CD4-positive, alpha-beta memory T cell (primary cell): ENCODE measurements at places on chromosomes 2 and 18. TPM values are rescaled to one million over a fixed set of nuclear protein-coding genes. Genes with fewer than 3 reads are reported as not detected.
A peak's percentile ranks its signal among the peaks of the same experiment; 100 is the strongest.

Gene TGFA
- 4.2 TPM for total RNA-seq

Gene SP3
- 117 TPM for total RNA-seq

Gene C18orf54
- total RNA-seq: 3.8 TPM

Gene DPP10
- total RNA-seq: not detected

Gene DCC
- not detected for total RNA-seq

Gene KIF1A
- not detected for total RNA-seq

Gene SLC9A4
- not detected for total RNA-seq

Gene GULP1
- total RNA-seq: not detected

Gene C2orf66
- not detected for total RNA-seq

GRCh38 chr2:171807831-171808393, 86.1 kb downstream of the SLC25A12 start:
- no peaks in the 10 kb centered on the region for H3K27me3 ChIP-seq
- no peak for DNase-seq
- no peaks in the 10 kb centered on the region for H3K4me1 ChIP-seq

GRCh38 chr2:83006961-83007360, 1452.1 kb downstream of the SUCLG1 start:
- no peaks in the 10 kb centered on the region for H3K27me3 ChIP-seq
- H3K27ac ChIP-seq: no peak overlapping the region
- no peaks in the 10 kb centered on the region for H3K36me3 ChIP-seq
- DNase-seq: no peak
- H3K4me1 ChIP-seq: no peaks in the 10 kb centered on the region

DNA sequence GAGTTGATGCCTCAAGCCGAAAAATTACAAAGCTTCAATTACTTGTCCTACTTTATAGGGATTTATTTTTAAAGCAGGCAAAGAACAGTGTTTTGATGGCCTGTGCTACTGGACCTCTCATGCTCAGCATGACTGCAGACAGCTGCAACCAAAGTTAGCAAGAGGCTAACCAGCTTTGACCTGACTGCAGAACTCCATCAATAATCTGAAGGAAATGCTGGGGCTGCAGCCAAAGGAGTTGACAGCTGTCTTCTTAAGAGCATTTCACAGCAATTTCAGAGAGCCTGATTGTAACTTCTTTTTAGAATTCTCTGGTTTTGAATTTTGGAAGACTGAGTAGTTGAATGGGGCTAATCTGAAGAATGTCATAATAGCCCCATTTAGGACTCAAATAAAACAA, 46.5 kb upstream of the SESTD1 start:
- H3K4me1 ChIP-seq: no peaks in the 10 kb centered on the region
- H3K36me3 ChIP-seq: no peaks in the 10 kb centered on the region
- no peak overlapping the region for H3K4me3 ChIP-seq
- H3K27me3 ChIP-seq: no peaks in the 10 kb centered on the region
- no peak for DNase-seq
- H3K27ac ChIP-seq: no peak overlapping the region

DNA sequence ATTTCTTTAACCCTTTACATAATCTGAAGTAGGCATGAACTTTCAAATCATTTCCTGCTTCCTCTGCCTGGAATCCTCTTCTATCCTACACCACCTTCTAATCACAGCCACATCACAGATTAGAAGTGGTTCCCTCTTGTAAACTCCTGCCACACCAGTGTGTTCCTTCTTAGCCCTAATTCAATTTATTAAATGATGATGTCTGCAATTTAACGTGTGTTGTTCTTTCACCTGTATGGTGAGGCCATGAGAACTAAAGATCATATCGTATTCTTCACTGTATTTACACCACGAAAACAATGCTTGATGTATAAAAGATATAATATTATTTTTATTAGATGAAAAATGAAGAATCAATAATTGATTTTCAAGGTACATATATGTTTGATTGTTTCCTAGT, 494.3 kb downstream of the EPHA4 start:
- H3K4me3 ChIP-seq: no peak overlapping the region
- H3K27me3 ChIP-seq: no peaks in the 10 kb centered on the region
- H3K27ac ChIP-seq: no peak overlapping the region
- H3K36me3 ChIP-seq: no peaks in the 10 kb centered on the region

DNA sequence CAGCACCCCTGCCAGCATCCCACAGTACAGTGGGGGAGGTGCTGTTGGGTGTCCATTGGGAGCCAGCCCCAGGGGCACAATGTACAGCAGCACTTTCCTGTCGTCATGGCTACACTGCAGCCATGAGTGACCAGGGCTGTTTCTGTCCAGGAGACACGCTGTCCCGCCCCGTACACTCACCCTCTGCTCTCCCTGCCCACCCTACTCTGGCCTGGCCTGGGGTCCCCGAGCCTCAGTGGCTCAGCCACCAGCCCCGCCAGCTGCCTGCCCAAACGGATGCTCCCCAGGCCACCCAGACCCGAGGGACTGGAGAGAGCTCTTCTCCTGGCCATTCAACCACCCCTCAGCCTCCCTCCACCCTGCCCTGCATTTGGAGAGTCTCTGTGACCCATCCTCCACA, 9.3 kb downstream of the TEKT4 start:
- no peaks in the 10 kb centered on the region for H3K36me3 ChIP-seq
- H3K27ac ChIP-seq: no peak overlapping the region
- no peaks in the 10 kb centered on the region for H3K4me1 ChIP-seq
- H3K4me3 ChIP-seq: no peak overlapping the region
- no peaks in the 10 kb centered on the region for H3K27me3 ChIP-seq

DNA sequence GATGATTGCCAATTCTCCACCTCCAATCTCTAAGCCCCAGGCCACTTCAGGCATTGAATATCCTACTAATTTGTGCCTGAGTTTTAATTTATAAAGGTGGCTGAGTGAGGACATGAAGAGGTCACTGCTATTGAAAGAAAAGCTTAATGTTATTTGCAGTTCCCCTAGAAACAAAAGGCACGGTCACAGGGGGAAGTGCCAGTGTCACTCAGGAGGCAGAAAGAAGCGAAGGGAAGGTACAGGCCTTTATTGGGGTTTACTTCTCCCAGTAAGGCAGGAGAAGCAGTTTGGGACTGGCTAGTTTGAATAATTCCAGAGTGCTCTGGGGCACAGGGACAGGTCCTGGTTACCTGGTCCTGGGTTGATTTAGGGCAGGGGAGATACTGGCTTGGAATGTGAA, 1.7 kb upstream of the ABHD1 start:
- H3K4me1 ChIP-seq: peaks cover 23% of the 10 kb centered on the region
- no peaks in the 10 kb centered on the region for H3K36me3 ChIP-seq
- DNase-seq: no peak
- no peak overlapping the region for H3K4me3 ChIP-seq

GRCh38 chr2:37554155-37554510, 117.3 kb downstream of the CDC42EP3 start:
- H3K36me3 ChIP-seq: no peaks in the 10 kb centered on the region
- H3K4me3 ChIP-seq: no peak overlapping the region
- H3K27ac ChIP-seq: no peak overlapping the region
- peaks cover 25% of the 10 kb centered on the region for H3K4me1 ChIP-seq
- no peak for DNase-seq

DNA sequence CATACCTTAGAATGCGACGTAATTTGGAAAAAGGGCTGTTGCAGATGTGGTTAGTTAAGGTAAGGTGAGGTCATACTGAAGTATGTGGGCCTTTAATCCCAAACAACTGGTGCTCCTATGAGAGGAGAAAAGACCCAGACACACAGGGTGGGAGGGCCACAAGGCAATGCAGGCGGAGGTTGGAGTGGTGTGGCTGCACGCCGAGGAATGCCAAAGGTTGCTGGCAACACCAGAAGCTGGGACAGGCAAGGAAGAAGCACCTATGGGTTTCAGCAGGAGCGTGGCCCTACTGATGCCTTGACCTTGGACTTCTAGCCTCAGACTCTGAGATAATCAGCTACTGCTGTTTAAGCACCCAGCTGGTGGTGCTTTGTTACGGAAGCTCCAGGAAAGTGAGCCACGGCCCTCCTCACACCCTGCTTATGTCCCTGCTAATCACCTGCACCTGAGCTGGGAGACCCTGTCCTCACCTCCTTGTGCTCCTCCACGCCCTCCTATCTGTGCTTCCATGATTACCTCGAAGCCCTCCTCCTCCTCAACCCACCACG, 48.3 kb upstream of the LAMA1 start:
- H3K4me3 ChIP-seq: no peak overlapping the region
- no peaks in the 10 kb centered on the region for H3K36me3 ChIP-seq
- no peaks in the 10 kb centered on the region for H3K4me1 ChIP-seq
- H3K27ac ChIP-seq: no peak overlapping the region
- no peaks in the 10 kb centered on the region for H3K27me3 ChIP-seq

DNA sequence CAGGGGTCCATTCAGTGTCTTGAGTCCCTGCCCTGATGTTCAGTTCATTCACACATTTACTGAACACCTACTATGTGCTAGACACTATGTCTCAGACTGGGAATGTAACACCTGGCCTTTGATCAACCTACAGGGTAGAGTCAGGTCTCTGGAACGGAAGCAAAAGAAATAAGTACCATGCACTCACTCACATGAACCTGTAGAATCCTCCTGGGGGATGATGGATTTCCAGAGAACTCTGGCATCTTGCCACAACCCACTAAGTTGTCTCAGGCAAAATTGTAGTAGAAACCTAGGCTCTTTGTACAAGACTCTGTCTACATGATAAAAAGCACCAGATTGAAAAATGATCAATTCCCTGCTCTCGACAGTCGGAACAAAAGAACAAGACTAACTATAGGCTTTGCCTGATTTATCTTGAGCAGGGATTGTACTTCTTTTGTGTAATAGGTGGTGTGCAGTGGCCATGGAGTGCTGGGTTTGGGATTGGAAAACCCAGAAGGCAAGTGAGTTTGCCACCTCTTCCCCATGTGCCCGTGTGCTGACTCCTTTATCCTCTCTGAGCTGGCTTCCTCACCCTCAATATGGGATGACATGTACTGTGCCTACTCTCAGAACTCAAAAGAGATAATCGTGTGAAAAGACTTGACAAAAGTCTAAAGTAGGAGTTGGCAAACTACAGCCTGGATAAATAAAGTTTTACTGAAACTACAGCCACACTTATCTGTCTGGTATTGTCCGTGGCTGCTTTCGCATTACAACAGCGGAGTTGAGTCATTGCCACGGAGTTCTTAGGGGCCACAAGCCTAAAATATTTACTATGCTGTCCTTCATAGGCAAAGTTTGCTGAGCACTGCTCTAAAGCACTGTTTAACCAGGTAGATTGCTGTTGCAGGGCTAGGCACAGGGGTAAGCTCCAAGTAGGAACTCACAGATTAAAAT, 4.4 kb downstream of the CAPN14 start:
- no peaks in the 10 kb centered on the region for H3K27me3 ChIP-seq
- no peak for DNase-seq
- H3K4me1 ChIP-seq: no peaks in the 10 kb centered on the region
- H3K27ac ChIP-seq: no peak overlapping the region
- no peaks in the 10 kb centered on the region for H3K36me3 ChIP-seq
- H3K4me3 ChIP-seq: no peak overlapping the region

DNA sequence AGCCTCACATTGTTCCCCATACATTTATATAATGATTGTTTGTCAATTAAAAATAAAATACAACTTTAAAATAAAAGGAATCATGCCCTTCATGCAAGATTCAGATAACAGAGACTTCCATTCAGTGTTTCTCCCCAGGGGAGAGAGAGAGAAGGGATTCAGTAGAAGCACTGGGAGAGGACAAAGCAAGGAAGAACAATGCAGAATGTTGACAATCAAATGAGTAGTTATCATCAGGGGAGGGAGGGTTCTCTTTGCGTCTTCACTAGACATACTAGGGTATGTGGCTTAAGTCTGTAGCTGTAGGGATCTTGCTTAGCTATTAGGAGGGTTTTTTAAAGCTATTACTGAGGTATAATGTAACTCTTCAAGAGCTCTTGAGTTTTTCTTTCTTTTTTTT, 30.7 kb downstream of the FSHR start:
- no peaks in the 10 kb centered on the region for H3K36me3 ChIP-seq
- H3K4me3 ChIP-seq: no peak overlapping the region
- DNase-seq: no peak
- H3K27ac ChIP-seq: no peak overlapping the region
- no peaks in the 10 kb centered on the region for H3K27me3 ChIP-seq
- no peaks in the 10 kb centered on the region for H3K4me1 ChIP-seq

DNA sequence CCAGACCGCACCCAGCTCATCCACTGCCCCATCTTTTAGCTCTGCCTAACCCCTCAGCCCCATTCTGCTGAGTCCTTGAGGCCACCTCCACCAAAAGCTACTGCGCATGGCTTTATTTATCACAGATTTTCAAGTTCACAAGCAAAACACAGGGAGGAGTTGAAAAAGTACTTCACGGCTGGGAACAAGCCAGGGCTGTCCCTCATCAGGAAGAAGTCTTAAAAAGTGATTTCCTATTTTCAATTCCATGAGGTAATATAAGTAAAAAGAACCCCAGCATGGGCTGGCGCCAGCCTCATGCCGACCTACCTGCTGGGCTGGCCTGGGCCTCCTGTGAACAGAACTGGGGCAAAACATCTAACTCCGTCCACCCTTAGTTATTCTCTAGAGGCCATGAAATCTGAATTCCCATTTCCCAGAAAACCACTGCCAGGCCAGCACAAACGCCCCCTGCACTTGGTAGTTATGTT, 69.0 kb downstream of the POLR1A start:
- H3K4me3 ChIP-seq: no peak overlapping the region
- H3K27ac ChIP-seq: peak overlapping the region; percentile 82
- no peaks in the 10 kb centered on the region for H3K27me3 ChIP-seq
